ENCODE measurements at places on chromosomes 5 and 9. TPM values are rescaled to one million over a fixed set of nuclear protein-coding genes. Genes with fewer than 3 reads are reported as not detected.

DNA sequence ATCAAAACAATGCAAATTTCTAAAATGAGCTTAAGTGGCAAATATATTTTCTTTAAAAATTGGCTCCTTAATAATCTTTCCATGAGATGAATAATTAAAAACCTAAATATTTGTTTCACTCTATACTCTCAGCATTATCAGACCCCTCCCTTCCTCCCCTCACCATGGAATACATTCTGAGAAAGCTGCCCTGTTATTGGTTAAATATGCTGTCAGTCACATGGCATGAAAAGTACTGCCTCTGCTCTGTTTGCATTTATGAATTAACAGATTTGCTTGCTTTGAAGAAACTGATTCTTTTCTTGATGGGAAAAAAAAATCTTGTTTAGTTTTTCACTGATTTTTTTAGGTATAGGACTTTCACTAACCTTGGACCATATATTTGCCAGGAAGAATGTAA is 17.0 kb upstream of the RPS23 start:
- no peak for DNase-seq

DNA sequence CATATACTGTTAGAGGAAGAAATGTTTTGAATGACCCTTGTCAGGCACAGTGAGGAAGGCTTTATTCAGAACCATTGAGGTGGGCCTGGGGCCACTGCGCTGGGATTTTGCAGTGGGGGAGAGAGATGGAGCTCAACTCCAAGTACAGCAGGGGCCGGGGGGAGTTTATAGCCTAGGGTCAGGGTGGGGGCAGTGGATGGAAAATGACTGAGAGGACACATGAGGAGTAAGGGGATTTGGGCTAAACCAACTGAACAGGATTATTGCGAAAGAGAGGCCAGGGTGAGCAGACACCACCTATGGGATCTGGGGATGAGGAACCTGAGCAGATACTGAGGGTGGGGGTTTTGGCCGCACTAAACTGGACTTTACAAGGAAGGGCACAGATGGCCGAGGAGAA is 6.3 kb downstream of the CEP72 start:
- DNase-seq = no peak

DNA sequence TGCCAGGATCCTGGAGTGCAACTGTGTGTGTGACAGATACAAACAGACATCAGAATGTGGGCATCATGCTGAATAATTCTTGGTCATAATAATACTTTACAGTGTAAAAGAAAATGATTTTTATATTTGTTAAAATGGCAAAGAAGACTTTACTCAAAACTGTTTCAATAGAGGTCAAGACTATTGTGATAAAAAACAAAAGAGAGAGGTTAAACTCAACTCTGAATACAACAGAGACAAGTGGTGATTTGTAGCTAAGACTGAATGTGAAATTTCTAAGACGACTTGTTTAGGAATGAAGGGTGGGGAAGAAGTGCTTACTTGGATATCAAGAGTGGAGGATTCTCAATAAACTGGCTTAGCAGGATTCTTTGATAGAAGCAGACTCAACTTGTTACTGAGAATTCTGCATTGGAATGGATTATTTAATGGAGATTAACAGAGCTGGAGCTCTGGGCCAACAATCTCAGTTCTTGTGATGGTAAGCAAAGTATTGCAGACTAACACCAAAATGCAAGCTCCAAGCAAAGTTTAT is 457.4 kb upstream of the CDH18 start:
- no peak for DNase-seq

GRCh38 chr5:115132465-115132864 is 37.2 kb downstream of the TRIM36 start:
- no peak for DNase-seq

DNA sequence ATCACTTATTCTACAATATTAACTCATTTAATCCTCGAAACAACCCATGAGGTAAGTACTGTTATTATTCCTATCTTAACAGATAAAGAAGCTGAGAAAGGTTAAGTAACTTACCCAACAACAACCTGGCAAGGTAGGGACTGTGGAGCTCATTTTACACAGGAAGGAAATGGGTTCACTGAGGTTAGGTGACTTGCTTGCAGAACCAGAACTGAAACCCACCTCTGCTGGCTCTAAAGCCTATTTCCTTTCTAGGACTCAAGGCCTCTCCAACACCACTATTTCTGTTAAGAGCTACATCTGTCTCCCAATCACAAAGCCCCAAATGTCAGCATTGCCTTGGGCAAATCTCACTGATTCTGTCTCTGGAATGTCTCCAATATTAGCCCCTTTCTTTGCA is 38.9 kb upstream of the IFNK start:
- no peak for DNase-seq

GRCh38 chr5:55708732-55709131 is 3.4 kb downstream of the SLC38A9 start:
- no peak for DNase-seq

DNA sequence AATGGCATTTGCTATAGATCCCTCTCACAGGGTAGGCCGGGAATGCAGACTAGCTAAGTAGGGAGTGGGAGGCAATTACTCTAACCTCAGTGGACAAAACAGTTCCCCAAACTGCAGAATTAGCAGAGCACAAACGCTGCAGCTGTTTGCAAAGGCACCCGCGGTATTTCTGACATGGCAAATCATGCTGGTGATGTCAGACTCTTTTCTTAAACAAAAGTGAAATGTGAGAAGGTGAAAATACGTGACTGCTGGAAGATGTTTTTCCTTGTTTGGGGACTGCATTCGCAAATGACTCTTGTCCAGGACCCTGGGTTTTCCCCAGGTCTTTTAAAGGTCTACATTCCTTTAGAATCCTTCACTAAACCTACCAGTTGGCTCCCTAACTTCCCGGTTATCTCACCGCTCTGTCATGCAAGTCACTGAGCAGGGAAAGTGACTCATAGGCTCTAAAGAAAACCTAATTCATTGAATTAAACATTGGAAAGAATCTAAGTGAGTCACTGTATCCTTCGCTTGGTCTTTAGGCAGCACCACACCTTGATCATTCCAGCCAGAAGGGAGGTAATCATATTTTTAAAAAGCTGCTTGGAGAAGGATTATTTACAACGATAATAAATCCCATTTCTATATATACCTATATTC is 91.5 kb upstream of the DNAH5 start:
- DNase-seq = no peak

KCNV2 gene
- not detected for total RNA-seq

QRFP gene
- total RNA-seq = not detected
